Activated T-cell treated with anti-CD3 and anti-CD28 coated beads for 1 hour (primary cell): ENCODE measurements at places on chromosomes 1 and 21.
A peak's percentile ranks its signal among the peaks of the same experiment; 100 is the strongest.

DNA sequence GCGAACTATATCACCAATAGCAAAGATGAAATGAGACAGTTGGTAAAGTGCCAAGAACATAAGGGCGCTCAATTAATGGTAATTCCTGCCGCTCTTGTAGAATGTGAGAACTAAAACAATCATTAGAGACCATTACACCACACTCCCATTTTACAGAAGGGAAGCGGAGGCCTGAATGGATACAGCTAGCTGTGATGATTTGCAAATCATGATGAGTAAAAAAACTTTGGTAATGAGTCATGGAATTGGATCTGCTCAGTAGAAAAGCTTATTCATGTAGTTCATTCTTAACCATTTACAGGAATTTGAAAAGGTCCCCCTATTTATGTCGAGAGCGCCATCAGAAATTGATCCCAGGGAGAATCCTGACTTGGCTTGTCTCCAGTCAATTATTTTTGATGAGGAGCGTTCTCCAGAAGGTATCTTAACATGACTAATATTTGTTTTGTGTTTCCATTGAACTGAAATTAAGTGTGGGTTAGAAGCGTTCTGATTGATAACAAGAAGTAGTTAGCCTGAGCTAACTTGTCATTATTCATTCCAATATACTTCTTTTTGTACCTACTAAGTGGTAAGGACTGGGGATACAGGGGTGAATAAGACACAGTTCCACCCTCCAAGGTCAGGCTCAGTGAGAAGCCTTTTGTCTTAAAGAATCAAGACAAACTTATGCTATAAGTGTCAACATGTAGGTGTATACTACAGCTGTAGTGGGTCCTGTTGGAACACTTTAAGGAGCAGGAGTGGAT, 812 bp downstream of the TTC4 start:
- no peak for DNase-seq

DNA sequence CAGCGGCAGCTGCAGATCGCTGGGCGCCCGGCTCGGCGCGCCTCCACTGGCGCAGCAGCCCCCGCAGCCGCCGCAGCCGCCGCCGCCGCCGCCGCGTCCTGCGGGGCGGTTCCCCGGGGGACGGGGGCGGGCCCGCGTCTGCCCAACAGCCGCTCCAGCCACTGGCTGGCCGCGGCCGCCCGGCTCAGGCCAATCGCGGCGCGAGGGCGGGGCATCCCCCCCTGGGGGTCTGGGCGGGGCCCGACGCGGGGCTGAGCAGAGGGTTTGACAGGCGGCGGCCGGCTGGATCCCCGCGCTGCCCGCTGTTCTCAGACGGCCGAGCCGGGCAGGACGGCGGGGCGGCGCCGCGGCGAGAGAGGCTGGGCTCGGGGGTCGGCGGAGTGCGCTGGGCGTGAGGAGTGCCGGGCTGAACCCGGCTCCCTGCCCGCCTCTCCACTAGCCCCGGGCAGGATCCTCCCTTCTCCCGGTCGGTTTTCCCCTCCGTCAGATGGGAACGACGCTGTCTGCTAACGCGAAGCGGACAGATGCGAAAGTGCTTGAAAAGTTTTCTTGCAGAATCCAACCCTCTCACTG, at the start of gene GLIS1:
TSS of gene GLIS1 (minus strand) at position 56 of the 573 bp plus-strand sequence. CDS start 1,100 bp downstream, outside the sequence.
- DNase-seq = peak; percentile 16

DNA sequence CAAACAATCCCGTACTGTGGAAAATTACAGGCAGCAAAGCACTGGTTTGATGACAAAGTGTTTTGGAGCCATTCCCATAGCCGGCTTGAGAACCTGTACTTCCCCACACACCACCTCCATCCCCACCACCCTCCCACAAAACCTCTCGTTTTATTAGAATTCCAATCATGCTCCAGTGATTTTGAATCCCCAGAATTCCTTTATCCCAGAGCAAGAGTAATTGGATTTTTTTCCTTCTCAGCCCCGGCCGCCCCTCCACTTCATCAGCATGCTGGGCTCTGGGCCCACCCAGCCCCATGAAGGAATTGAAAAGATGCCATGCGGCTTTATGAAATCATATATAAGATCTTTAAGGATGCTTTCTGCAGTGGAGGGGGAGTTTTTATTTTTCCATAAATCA, 136.6 kb downstream of the OMA1 start:
- no peak for DNase-seq

DNA sequence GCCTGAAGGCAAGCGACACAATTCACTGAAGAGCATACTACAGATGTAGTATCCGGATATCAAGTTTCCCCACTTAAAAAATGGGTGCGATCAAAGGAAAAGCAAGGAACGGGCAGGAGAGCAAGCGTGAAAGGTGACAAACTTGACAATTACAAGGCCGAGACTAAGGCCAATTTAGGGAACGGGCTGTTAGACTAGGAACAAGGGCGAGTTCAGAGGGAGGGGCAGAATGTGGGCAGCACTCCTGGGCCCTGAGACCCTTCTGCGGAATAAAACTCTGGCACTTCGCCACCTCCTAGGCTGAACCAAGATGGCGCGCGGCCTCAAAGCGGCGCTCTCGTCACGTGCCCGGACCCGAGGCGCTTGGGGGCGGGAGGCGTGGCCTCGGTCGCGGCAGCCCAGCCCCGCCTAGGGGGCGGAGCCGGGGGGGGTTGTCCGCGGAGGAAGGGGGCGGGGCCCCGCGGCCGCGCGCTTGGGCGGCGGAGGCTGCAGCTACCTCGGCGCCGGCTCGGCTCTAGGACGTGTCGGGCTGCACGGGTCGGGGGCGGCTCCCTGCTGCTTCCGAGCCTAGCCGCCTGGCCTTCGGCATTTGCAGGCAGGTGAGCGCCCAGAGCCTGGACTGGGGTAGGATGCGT, at the start of gene PPFIA4:
TSS of gene PPFIA4 (plus strand) at position 461 of the 635 bp plus-strand sequence. CDS start 12,518 bp downstream, outside the sequence.
- peak; percentile 76 for DNase-seq

DNA sequence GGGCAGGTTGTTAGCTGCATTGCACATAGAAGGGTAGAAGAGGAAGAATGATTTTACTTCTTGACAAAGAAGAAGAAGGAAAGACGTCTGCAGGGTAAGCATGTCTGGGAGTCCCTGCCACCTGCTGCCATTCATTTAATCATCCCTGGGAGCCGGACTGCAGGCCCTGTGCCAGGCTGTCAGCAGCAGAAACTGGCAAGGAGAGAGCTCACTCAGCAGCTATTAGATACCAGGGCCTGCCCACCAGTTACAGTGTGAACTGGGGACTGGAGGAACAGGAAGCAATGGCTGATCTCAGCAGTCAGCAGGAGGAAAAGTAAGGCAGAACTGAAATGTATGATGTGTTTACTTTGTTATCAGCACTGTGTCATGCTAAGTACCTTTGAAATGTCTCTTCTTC, 75.7 kb upstream of the C1orf87 start:
- DNase-seq = no peak

GRCh38 chr1:173039626-173040025, 11.1 kb downstream of the TNFSF18 start:
- no peak for DNase-seq

DNA sequence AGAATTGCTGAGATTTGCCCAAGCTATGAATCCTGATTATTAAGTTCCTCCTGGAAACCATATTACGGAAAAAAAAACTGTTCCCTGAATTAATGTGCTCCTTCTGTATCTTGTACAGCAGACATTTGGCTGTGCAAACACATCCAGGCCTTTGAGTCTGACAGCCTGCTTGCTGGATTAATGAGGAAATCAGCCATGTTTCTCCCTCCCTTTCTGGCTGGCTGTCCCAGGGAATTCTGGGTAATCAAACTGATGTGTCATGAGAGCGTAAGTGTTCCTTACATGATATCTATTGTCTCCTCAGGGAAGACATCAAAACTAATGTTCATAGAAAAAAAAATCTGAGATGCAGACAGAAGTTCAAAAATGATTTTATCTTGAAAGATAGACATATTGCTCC, 18.8 kb downstream of the PGBD5 start:
- no peak for DNase-seq

DNA sequence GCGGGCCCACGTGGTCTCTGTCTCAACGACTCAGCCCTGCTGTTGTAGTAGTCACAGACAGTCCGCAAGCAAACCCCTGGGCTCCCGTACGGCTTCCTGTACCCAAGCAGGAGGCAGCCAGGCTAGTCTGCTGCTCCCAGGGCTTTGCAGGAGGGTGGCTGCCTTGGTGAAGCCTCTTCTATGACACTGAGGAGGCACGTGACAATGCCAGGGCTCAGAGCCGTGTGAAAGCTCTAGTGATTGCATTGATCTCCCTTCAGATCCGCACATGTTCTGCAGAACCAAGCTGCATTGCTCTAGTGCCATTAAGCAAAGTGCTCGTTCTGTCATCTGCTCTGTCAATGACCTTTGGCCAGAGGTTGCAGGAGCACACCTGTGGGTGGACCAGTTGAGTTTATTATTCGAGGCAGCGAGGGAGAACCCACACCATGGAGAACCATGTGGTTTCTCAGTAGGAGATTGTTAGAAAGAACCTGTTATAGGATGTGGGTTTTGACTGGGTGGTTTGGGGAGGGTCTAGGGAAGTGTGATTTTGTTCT, 18.0 kb downstream of the UMODL1 start:
- DNase-seq = no peak

- no peak for DNase-seq
Measured at GRCh38 chr1:14404862-14405301, 193.6 kb upstream of the KAZN start.

- DNase-seq = no peak
Measured at GRCh38 chr1:54105736-54106269, 47.0 kb downstream of the CDCP2 start.

- DNase-seq = no peak
Measured at GRCh38 chr1:178071811-178072210, 22.1 kb upstream of the RASAL2 start.

DNA sequence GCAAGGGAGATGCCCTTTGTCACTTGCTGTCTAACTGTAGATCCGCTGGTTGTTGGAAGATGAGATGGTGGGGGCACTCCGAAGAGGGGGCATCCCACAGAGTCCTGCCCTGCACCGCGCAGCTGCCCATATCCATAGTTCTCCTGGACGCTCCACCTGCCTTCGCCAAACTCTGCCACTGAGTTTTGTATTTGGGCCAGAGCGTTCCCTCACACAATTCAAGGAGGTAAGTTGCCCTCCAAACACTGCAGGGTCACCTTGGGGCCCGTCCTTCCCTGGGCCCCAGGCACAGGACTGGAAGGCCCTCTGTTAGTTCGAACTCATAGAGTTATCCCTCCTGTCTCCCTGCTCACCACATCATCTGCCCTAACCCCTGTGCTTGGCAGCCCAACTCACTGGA, 22.1 kb downstream of the HYI start:
- no peak for DNase-seq

DNA sequence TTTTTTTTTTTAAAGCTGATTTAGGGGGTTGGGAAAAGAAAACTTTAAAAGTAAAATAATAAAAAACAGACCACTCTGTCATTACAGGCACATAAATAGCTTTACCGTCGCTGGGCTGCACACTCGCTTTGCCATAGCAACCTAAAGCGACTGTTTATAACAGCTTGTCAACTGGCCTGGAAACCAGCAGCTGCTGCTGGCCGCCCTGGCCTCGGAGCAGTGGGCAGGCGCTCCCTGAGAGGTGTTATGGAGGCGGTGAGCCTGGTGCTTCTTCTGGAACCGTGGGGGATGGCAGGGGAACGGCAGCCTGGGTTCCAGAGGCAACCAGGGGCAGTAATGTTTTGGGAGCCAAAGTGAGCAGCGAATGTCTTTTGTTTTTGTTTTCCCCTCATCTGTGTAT, 45.7 kb downstream of the ATP2B4 start:
- no peak for DNase-seq

DNA sequence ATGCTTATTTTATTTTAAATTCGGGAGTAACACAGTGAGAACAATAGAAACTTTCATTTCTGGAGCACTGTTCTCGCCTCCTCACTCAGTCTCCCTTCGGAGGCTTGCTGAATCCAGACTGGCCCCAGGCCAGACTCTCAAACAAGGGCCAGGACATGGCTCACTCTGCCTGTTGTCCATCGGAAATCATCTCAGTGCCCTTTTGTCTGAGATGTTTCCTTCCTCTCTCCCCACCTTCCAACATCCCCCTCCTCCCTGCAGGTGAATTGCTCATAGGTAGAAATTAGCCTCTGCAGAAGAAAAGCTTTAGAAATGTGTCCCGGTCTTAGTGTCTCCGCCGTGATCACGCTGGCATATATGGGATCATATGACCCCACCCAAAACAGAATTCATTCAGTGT, 55.2 kb downstream of the ERG start:
- DNase-seq = no peak

DNA sequence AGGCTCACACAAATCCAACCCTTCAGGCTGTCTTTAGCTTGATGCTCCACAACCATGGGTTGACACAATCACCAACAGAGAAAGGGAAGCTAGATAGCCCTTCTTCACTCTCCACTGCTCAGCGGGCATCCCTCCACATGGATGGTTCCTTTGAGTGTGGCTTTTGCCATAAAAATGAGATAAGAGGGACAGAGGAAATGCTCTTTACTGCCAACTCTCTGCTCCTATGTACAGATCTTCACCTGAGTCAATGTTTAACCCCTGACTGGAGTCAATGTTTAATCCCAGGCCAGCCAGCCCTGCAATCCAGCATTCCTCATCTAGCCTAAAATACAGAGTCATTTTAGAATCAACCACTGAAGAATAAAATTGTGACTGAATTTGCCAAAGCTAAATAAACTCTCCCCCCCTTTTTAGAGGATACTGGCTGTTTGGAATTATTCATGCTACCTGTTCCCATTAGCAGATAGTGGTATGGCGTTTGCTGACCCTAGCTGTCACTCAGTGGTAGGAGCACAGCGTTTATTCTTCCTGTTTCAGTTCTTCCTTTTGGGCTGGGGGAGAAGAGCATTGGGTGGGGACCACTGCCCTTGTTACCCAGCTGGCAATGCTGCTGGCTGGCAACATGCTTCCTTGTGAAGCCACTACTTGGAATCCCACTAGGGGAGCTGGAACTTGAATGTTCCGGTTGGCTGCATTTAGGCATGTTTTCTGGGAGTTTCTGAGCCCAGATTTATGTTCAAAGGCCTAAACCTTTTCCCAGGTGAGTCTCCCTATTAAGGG, 5.2 kb upstream of the PIGR start:
- no peak for DNase-seq

- no peak for DNase-seq
Measured at GRCh38 chr1:182625719-182626504, 21.7 kb upstream of the RGS16 start.

- no peak for DNase-seq
Measured at GRCh38 chr1:90000934-90001676, 6.2 kb downstream of the ZNF326 start.

GRCh38 chr1:60571811-60572210, 498.2 kb upstream of the C1orf87 start:
- DNase-seq = no peak

DNA sequence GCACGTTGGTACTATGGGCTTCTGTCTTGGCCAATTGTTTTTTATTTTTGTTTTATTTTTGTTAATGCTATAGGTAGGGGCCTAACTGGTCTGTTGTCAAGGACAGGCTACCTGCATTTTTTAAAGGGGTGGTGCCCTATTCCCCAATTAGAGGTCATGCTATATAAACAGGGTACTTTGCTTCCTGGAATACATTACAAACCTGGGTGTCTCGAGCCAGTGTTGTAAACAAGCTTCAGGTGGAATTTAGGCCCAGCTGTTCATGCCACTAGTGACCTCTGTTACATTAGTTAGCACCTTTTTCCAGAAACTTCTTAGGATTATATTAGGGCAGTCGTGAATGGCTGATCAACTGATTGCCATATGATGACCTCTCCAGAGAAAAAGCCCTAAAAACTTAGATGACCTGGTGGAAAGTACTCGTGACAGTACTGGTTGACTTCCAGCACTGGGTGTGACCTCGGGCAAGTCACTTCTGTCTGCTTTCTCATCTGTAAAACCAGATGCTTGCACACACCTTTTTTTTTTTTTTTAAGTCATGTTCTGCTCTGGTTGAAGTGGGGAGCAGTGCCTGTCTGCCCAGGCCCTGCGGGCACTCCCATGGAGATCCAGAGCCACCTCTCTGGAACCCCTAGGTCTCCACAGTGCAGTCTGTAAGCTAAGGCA, 46.5 kb downstream of the ELK4 start:
- DNase-seq = no peak

GRCh38 chr1:11985171-11985570, 4.9 kb downstream of the MFN2 start:
- DNase-seq = no peak
